ENCODE measurements at places on chromosomes 5 and 9. TPM values are rescaled to one million over a fixed set of nuclear protein-coding genes. Genes with fewer than 3 reads are reported as not detected.

DNA sequence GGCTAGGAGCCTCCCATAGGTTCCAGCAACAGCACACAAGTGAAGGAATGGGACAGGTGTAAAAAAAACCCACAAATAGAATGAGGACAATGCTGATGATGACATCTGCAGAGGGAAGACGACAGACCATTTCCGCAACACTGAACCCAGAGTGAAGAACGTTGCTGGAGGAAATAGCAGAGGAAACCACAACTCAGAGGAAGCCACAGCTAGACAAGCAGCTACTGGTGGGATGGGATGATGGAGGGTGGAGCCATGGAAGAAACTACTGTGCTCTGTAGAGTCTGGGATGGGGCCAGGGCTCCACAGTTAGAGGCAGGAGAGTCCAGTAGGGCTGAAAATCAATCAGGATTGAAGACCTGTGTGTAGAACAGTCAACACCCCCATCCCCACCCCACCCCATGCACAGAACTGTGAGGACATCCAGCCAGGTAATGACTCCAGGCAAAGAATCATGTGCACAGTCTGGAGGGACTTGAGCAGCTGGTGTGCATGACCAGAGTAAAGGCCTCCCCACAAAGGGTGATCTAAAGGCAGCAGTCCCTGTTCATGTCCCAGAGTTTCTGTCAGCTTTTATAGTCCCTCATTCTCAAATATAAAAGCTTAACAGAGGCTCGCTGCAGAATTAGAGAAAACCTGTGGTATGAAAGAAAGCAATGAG, 65.2 kb upstream of the SPIN1 start:
- peak; percentile 71 for DNase-seq

DNA sequence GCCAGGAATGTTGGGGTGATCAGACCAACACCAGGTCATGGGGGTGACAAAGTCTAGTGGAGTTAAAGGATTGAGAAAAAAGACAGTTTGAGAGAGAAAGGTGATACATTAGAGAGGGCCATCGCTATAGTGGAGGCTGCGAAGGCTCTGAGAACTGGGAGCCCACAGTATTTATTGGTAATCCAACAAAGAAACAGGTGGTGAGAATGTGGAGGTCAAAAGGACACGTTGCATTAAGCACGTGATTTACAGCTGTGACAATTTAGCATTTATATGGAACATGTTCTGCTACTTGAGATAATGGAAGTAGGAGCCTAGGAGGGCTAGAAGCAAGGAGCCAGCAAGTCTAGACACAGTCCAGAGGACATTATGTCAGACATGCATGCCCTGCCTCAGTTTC, 2086.5 kb upstream of the C9orf72 start:
- DNase-seq = no peak

DNA sequence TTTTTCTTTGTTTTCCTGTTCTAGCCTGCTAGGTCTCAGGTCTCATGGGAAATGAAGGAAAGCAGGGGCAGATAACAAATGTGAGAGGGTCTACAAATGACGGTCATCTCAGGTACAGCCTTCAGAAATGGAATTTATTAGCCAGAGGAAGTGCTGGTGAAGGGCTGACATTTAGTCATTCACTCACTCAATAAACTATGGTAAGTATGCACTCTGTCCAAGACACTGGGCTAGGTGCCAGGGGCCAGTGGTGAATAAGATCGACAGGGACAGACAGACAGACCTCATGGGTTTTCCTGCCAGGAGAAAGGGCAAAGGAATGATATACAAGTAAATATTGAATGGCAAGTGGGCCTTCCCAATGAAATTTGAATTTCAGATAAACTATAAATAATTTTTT, 6.3 kb downstream of the PDE6A start:
- no peak for DNase-seq

Gene MORN5
- total RNA-seq = not detected

DNA sequence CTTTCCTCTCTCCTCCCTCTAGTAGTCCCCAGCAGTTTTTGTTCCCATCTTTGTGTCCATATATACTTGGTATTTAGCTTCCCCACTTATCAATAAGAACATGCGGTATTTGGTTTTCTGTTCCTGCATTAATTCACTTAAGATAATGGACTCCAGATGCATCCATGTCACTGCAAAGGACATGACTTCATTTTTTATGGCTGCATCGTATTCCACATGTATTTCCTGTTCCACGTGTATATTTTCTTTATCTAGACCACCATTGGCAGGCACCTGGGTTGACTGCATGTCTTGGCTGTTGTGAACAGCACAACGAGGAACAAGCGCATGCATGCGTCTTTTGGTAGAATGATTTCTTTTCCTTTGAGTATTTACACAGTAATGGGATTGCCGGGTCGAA, 6.2 kb downstream of the ZNF79 start:
- no peak for DNase-seq

All from activated T-helper 2 cell treated with anti-CD3 and anti-CD28 coated beads, Interferon-gamma antibody, Interleukin-2, Interleukin-4, amounts not matched to agents 10 μg/mL and 5 μg/mL and 100 μg/mL, durations not matched to agents 14 hours and 24 hours and 36 hours (primary cell).